Mucosa of descending colon (tissue), 3 donors: ENCODE measurements at places on chromosomes 6 and 20. TPM values are rescaled to one million over a fixed set of nuclear protein-coding genes. Genes with fewer than 3 reads are reported as not detected.

The PRSS35 gene
- total RNA-seq: 0.14 TPM

The ACAT2 gene
- total RNA-seq: 31.3 TPM

GRCh38 chr6:83597051-83597450 is 84.7 kb downstream of the PRSS35 start:
- DNase-seq: no peak

The SCUBE3 gene
- total RNA-seq: 0.26 TPM

The GPLD1 gene
- 5.8 TPM for total RNA-seq

GRCh38 chr20:58235010-58235409 is 6.6 kb upstream of the ANKRD60 start:
- no peak for DNase-seq

- no peak for DNase-seq
Observed at GRCh38 chr6:134724771-134725340, 225.0 kb downstream of the ALDH8A1 start.

GRCh38 chr6:110596354-110596753 is 119.9 kb upstream of the SLC22A16 start:
- no peak for DNase-seq
